ENCODE measurements at places on chromosomes 11 and 22.

- no peak for DNase-seq
Observed at GRCh38 chr22:17754233-17754925, 19.9 kb downstream of the BID start.

GRCh38 chr22:47570851-47571250 lies 808.4 kb downstream of the TBC1D22A start:
- no peak for DNase-seq

DNA sequence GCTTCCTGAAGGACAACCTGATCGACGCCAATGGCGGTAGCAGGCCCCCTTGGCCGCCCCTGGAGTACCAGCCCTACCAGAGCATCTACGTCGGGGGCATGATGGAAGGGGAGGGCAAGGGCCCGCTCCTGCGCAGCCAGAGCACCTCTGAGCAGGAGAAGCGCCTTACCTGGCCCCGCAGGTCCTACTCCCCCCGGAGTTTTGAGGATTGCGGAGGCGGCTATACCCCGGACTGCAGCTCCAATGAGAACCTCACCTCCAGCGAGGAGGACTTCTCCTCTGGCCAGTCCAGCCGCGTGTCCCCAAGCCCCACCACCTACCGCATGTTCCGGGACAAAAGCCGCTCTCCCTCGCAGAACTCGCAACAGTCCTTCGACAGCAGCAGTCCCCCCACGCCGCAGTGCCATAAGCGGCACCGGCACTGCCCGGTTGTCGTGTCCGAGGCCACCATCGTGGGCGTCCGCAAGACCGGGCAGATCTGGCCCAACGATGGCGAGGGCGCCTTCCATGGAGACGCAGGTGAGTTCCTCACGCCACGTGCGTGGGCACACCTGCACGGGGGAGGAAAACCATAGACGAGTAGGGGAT lies 1.5 kb downstream of the BCR start:
- DNase-seq, result no peak

- DNase-seq, result no peak
Observed at GRCh38 chr11:44529895-44530412, 35.5 kb upstream of the CD82 start.

GRCh38 chr22:43002202-43002586 lies 12.8 kb downstream of the PACSIN2 start:
- DNase-seq, result no peak

GRCh38 chr11:121206810-121207209 lies 85.8 kb upstream of the SC5D start:
- DNase-seq, result no peak

DNA sequence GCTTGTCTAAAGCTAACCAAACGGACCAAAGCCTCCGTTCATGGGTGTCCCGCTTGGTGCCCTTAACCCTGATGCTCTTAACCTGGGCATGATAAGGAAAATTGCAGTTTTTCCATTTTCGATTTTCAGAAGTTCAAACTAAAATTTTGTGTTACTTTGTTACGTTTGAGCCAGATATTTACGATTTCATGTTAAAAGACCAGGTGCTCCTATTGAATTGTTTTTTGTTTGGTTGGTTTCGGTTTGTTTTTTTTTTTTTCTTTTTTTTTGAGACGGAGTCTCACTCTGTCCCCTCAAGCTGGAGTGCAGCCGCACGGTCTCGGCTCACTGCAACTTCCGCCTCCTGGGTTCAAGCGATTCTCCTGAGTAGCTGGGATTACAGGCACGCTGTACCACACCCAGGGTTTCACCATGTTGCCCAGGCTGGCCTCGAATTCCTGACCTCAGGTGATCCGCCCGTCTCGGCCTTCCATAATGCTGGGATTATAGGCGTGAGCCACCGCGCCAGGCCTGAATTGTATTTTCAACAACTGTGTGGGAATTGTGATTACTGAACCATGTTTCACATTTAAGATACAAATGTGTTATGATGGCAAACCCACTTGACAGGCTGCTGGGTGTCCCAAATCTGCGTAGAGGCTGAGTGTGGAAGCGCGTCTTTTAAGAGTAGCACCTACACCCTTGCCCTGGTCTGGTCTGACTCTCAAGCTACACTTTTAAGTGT lies 864 bp upstream of the USP28 start:
- no peak for DNase-seq

DNA sequence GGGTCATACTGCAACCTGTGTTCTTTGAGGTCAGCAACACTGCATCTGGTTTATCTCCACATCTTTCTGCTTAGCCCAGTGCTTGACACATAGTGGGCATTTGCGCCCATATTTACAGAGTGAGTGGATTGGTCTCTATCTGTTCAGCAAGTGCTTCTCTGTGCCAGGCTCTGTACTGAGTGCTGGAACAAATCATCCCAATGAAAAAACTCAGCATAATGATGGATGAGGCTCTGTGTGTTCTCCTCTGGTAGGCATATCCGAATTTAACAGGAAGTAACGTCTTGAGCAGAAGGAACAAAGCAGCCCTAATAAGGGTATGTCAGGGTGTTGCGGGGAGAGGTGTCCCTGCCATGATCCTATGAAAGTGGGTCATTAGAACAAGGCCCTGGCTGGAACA lies 46.0 kb downstream of the MCM5 start:
- DNase-seq, result no peak

GRCh38 chr11:128963744-128964325 lies 21.2 kb upstream of the TP53AIP1 start:
- no peak for DNase-seq

- no peak for DNase-seq
Observed at GRCh38 chr11:130022799-130023198, 20.2 kb upstream of the PRDM10 start.

DNA sequence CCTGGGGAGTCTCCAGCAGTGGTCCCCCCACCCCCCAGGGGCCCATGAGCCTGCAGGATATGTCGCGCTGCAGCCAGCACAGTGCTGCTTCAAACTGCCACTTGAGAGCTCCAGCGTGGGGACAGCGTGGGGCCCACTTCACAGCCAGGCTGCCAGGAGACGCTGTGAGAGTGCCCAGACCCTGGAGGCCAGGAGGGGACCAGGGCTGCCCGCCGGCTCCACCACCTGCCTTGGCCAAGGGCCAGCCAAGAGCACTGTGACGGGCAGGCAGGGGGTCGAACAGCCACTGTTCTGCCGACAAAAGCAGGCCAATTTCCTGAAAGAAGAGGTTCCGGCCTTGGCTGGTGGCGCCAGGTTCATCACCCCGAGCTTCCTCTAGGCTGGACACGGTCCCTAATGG lies 60.2 kb downstream of the FLRT1 start:
- DNase-seq, result no peak

DNA sequence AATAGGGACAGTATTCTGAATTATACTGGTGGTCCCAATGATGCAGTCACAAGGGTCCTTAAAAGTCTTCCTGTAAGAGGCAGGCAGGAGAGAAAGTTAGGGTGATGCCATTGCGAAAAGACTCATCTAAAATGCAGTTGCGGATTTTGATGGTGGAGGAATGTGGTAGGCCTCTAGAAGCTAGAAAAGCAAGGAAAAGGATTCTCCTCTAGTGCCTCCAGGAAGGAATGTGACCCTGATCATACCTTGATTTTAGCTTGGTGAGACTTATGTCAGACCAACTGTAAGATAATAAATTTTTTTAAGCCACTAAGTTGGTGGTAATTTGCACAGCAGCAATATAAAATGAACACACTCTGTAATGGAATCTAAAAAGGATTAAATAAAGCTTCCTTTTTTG lies 33.8 kb downstream of the CHORDC1 start:
- DNase-seq, result no peak

DNA sequence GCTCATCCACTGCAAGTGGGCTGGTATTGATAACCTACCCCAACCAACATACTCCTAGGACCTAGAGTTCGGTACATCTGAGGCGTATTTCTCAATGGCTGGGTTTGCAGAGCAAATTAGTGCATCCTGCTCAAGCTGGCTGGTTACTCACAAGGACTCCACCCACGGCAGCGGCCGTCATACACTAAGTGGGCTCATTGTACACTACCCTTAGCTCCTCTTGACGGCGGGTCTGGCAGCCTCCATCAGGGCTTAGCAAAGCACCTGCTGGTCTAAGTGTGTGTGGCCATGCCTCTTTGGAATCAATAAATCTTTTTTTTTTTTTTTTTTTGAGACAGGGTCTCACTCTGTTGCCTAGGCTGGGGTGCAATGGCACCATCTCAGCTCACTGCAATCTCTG lies 20.2 kb upstream of the KCNJ11 start:
- no peak for DNase-seq

- no peak for DNase-seq
Observed at GRCh38 chr22:39289975-39290720, 29.3 kb downstream of the RPL3 start.

DNA sequence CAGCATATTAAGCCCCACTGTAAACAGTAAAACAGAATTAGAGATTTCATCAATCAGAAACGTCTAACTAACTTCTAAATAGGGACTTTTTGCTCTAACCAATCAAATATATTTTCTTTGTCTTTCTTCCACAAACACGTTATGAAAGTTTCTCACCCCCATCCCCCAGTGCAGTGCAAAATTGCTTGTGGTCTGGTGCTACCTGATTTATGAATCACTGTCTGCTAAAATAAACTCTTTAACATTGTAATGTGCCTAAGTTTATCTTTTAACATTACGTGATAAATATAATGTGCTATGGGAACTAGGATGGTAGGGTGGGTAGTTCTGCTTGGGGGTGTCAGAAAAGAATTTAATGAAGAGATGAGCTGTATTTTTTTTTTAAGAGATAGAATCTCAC lies 47.3 kb upstream of the SLC5A1 start:
- no peak for DNase-seq

DNA sequence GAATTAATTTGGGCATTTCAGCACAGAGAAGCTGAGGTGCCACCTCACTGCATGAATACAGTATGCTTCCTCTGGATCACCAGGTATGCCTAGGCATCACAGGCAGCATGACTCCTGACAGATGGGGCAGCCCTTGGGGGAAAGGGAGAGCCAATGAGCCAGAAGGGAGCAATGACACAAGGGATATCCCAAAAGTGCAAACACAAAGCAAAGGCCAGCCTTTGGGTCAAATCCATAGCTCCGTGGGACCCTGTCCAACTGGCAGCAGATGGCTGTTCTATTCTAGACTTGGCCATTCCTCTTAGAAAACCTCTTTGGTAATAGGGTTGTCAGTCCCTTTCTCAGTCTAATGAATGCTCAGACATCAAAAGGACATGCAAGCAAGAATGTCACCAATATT lies 73.3 kb downstream of the SERGEF start:
- no peak for DNase-seq

- DNase-seq, result no peak
Observed at GRCh38 chr22:45334528-45334927, 24.8 kb downstream of the FAM118A start.

DNA sequence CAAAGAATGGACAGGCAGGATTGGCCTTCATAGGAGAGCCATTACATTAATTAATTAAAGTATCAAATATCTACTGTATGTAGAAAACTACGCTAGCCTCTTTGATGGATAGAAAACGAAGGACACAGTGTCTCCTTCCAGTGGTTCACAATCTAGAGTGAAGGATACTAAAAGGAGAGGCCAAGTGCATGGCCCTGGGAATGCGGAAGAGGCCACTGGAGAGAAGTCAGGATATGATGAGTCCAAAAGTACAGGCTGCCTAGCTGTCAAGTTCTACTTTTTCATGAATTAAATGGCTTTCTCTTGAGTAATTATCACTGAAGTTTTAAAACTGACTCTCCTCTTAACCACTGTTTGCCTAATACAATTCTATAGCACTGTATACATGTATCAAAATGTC lies 41.9 kb downstream of the ATG16L2 start:
- no peak for DNase-seq

- DNase-seq, result no peak
Observed at GRCh38 chr22:34966980-34967565, 98.9 kb upstream of the ISX start.

Data from AG08396 (cell line).